ENCODE measurements at places on chromosomes 16 and 17.
A peak's percentile ranks its signal among the peaks of the same experiment; 100 is the strongest.

DNA sequence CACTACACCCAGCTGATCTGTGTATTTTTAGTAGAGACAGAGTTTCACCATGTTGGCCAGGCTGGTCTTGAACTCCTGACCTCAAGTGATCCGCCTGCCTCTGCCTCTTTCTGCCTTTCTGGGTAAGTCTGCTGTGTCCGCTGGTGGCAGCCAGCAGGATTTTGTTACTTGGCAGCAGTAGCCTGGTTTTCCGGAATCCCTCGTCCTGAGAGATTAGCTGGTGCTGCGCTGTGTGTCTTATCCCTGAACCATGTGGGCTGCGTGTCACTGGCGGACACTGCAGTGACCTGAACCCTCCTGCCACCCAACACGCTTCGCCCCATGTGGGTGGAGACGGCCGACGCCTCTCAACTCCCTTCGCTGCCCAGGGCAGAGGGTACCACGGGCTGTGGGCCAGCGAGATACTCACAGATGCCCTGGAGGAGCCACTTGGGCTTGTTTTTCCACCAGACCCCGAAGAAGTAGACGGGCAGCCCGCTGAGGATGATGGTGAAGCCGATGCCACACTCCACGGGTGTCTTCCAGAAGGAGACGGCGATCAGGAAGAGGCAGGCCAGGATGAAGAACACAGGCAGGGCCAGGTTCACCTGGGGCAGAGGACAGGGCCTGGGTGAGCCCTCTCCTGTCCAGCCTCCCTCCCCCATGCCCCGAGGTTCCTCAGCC, 35.2 kb downstream of the SLC7A5 start:
- DNase-seq = no peak

GRCh38 chr17:43701318-43701743, 39.6 kb upstream of the MEOX1 start:
- DNase-seq = peak; percentile 13

DNA sequence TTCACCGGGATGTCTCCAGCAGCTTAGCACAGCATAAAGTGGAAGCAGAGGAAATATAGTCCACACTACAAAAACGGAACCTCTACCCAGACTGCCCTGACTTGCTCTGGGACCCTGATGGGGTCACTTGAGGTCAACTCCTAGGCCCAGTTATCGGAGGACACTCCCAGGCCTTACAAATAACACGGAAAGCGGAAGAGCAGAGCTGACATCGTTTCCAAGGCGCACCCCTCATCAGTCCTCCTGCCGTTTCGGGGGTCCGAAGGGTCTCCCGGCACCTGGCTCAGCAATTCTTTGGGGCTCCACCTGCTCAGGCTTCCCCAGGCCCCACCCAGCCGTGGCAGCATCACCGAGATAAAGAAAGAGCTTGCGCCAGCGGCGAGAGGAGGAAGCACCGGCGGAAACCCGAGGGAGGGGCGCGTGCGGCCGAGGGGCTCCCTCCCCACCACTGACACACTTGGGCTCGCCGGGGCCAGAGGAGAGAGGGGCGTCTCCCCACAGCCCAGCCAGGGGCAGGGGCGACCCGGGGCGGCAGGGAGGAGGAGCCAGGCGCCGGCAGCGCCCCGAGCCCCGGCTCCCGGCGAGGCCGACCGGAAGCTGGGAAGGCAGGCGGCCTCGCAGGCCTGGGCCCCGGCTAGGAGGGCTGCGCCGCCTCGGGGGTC, 727 bp downstream of the CORO7 start:
- peak; percentile 69 for DNase-seq

- no peak for DNase-seq
Measured at GRCh38 chr17:18144855-18145254, 36.3 kb downstream of the MYO15A start.

DNA sequence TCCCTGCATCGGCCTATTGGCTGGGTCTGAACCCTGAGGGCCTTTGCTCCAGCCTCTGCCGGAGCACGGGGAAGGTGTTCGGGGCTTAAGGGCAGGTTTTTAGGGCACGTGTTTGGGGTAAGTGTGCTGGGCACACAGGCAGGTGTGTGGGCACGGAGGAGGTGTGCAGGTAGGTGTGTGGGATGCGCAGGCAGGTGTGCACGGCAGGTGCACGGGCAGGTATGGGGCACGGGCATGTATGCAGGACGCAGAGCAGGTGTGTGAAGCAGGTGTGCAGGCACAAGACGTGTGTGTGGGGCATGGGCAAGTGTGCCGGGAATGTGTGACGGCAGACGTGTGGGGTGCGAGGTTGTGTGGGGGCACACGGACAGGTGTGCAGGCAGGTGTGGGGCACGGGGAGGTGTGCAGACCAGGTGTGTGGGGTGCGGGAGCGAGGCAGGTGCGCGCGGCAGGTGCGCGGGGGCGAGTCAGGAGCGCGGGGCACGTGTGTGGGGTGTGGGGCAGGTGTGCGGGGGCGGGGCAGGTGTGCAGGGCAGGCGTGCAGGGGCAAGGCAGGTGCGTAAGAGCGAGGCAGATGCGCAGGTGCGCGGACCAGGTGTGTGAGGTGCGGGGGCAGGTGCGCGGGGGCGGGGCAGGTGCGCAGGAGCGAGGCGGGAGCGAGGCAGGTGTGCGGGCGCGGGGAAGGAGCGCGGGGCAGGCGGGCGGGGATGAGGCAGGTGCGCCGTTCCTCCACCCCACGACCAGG, 28.6 kb upstream of the METRNL start:
- no peak for DNase-seq

- no peak for DNase-seq
Measured at GRCh38 chr16:116015-116414, 22.5 kb downstream of the NPRL3 start.

DNA sequence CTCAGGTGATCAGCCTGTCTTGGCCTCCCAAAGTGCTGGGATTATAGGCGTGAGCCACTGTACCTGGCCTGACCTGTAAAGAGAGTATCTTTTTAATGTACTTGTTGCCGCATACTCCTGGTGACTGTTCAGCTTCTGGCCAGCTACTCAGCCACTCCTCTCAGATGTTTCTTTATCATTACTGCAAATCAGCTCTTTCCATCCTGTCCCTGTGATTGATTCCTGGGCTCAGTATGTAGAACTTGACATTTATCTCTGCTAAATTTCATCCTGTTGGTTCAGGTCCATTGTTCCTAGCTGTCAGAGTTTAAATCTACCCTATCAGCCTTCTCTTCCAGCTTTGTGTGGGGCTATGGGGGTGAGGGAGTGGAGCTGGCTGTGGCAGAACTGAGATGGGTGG, 211.5 kb upstream of the ASIC2 start:
- DNase-seq = no peak

DNA sequence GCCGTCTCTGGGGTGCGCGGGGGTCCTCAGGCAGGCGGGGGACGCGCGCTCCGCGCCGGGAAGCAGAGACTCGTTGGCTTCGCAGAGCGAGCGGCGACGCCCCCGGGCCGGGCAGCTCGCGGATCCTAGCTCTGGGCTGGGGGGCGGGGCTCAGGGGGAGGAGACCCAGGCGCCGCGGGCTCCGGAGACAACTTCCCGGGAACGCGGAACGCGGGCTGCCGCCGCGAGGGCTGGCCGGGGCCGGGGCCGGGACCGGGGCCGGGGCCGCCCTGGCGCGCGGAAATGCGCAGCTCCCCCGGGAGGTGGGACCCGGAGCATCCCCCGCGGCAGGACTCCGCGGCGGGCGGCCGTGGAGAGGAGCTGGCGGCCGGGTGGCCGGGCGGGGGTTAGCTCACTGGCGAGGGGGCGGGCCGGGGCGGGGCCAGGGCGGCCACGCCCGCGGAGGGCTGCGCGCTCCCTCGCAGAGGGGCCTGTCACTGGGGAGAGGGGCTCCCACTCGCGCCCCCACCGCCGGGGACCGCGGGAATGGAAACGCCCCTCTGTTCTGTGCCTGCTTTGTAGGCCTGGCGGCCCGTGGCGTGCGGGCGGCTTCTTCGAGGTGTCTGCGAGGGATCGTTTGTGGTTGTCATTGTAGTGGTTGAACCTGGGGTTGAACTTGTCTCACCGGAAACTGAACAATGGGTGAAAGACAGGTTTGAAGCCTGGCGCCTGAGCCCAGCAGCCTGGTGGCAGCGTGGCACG, at the start of gene GAS7:
TSS of gene GAS7 (minus strand) at position 98 of the 741 bp plus-strand sequence.
- no peak for DNase-seq

GRCh38 chr17:50841949-50842354, 6.6 kb downstream of the WFIKKN2 start:
- DNase-seq = peak; percentile 61

GRCh38 chr16:85138073-85138824, 26.0 kb upstream of the CIBAR2 start:
- DNase-seq = no peak

GRCh38 chr16:68072038-68072695, 13.0 kb upstream of the NFATC3 start:
- peak; percentile 88 for DNase-seq

DNA sequence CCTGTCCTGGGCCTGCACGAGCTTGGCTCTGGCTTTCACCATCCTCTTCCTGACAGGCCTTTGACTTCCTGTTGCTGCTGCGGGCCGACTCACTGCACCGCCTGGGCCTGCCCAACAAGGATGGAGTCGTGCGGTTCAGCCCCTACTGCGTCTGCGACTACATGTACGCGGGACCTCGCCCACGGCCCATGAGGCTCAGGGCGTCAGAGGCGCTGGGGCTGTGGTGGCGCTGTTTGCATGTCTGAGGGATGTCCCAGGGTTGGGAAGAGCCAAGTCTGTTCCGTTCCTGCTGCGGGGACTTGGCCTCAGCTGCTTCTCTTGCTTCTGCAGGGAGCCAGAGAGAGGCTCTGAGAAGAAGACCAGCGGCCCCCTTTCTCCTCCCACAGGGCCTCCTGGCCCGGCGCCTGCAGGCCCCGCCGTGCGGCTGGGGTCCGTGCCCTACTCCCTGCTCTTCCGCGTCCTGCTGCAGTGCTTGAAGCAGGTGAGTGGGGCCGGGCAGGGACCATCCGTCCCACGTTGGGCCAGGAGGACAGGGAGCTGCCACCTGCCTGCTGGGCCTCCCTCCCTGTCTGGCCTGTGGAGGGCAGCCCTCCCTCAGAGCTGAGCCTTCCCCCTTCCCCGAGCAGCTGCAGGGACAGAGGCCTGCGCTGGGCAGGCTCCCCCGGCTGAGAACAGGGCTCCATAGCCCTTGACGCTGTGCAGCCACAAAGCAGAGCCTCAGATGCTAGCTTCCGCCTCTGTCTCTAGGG, 23.8 kb downstream of the TSC2 start:
- no peak for DNase-seq

DNA sequence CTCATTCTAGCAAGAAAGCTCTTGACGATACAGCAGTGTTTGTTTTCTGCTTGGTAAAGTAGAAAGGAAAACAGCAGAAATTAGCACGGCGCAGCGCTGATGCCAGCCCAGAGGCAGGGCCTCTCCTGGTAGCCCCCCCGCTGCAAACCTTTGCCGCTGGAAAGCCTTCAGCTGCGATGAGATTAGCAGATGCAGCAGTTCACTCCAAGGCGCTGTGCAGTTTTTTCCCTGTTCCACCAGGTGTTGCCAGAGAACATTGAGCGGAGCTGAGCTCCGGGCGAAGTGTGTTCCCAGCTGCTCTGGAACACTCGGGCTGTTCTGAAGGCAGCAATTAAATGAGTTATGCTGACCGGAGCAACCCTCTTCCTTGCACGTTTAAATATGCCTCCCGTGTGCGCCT, 72.5 kb downstream of the RBFOX1 start:
- no peak for DNase-seq

DNA sequence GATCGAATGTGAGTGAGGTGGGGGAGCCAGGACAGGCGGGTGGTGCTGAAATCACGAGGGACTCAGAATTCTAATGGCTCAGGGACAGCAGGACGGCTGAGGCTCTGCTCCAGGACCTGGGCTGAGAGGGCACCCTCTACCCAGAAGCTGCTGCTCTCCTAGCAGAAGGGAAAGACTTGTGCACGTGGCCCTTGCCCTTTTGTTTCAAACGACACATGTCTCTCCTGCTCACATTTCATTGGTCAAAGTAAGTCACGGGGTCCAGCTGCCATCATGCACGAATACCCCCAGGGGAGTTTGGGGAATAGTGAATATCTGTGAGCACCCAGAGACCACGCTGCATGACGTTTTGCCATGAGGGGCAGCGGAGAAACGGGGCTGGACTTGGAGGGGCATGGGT, 73.2 kb downstream of the RTN4RL1 start:
- no peak for DNase-seq

DNA sequence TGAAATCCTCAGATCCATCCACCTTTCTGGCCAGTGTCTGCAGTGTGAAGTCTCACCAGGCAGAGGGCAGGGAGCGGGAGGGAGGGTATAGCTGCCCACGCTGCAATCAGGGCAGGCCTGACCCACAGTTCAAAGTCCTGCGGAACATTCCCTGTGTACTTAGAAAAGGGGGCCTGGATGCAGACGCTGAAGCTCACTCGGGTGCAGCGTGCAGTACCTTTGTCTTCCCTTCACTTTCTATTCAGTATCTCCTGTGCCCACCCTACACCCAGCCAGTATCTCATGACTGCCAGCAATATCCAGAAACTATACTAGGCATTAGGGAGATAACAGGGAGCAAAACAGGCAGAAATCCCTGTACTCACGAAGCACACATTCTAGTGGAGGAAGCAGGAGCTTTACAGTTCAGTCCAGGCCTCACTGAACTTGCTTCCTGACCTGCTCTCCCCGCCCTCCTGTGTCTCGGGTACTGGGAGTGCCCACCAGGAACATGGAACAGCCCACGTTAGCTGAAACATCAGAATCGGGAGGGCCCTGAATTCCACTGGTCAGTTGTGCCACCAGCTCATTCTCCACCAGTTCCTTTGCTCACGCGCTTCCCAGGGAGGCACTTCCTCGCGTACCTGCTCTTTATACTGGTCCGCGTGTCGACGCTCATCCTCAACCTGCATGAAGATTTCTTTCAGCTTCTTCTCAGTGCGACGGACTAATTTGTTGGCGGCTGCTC, 42.2 kb downstream of the NDEL1 start:
- no peak for DNase-seq

- DNase-seq = peak; percentile 25
Measured at GRCh38 chr16:88460496-88461330, 7.6 kb downstream of the ZFPM1 start.

GRCh38 chr16:69131167-69131838, 1.1 kb downstream of the CHTF8 start:
- peak; percentile 31 for DNase-seq

GRCh38 chr17:49104511-49105074, 28.0 kb upstream of the B4GALNT2 start:
- no peak for DNase-seq

- DNase-seq = peak; percentile 51
Measured at GRCh38 chr17:32483451-32484019, 3.3 kb upstream of the CDK5R1 start.

- no peak for DNase-seq
Measured at GRCh38 chr17:79399610-79400144, 211.2 kb downstream of the RBFOX3 start.
